ENCODE measurements at places on chromosomes 2 and 18.

DNA sequence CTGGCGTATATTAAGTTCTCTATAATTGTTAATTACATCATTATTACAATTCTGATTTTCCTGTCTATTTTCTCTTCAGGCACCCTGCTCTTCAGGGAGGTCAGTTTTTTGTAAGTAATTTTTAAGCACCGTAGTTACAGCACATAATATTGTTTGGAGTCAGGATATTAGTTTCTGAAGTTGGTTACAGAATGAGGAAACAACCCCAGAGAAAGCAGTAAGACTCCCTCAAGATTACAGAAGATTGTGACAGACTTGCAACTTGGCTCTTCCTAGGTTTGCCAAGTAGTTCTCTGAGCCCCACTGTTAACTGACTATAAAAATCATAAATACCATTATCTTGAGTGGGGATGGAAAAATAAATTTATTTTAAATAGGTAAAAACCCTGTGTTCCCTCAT is 921 bp downstream of the RPE start:
- no peak for DNase-seq

DNA sequence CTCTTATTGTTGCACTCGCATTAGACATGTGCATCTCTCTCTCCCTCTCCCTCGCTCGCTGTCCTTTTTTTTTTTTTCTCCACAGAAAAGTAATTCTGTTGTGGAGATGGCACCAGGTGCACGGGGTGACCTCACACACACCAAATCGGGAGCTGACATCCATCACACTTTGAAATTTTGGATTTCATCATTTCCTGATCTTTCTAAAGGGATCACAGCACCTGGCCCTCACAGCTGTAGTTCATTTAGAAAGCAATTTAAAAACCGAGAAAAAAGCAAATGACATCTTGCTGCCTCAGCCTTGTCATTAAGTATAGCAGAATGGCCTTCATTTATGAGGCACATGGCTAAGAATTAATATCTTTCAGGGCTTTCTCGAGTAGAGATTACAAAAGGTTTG is 717.2 kb downstream of the RNF144A start:
- DNase-seq: no peak

DNA sequence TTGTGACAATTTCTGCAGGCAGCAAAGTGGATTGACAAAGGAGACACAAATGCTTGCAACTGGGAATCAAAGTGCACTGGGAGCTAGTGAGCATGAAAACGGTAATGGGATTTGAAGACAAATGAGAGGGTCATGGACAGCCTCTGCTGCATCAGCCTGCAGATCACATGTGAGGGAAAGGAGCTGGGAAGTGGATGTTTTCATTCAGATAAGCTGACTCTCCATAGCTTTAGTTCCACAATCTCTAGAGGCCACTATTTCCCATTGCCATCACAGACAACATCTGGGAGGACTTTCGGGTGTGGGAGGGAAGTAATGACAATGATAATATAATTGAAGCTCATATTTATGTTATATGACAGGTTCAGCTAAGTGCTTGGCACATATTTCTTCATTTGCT is 28.4 kb downstream of the ADCYAP1 start:
- no peak for DNase-seq

- DNase-seq: no peak
These were observed 7.2 kb downstream of the SNED1 start for GRCh38 chr2:241005569-241005968.

GRCh38 chr18:37671119-37671518 is 105.5 kb upstream of the CELF4 start:
- no peak for DNase-seq

GRCh38 chr2:105789745-105790460 is 45.2 kb downstream of the NCK2 start:
- no peak for DNase-seq

DNA sequence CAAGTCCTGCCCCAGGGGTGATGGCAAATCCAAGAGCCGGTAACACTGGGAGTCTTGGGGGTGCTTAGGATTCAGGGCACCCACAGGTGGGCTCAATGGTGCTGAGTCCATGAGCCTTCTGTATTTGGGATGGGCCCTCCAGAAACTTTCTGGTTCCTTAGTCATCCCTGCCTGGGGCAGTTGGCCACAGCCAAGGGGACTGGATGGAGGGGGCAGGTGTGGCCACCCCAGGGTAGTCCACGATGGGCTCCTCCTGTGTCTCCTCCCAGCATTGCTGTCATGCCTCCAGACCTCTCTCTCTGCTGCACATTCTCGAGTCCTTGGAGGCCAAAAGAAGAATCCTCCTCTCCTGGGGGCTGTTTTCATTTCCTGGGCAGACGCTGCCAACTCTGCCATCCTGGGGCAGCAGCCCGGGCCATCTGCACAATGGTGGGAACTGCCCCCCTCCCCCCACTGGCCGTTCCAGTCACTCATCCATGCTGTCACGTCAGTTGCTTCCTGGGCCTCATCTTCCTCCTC is 158.0 kb upstream of the TWIST2 start:
- no peak for DNase-seq

DNA sequence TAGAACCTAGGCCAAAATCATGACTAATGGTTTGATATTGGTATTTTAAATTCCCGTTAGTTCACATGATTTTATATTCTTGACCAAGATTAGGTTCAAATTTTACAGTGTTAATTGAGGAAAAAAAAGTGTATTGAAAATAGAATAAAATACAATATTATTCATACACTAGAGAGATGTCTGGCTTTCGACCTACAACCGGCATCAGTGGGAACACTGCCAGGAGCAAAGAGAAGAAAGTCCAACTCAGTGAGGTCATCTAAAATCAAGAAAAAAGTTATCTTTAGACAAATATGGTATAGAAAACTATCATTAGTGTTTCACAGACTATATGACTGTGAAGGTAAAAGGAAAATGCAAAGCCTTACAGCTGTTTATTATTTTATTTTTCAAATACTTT is 81.5 kb downstream of the PIGN start:
- DNase-seq: no peak

GRCh38 chr2:72716601-72717000 is 109.2 kb downstream of the EXOC6B start:
- no peak for DNase-seq

DNA sequence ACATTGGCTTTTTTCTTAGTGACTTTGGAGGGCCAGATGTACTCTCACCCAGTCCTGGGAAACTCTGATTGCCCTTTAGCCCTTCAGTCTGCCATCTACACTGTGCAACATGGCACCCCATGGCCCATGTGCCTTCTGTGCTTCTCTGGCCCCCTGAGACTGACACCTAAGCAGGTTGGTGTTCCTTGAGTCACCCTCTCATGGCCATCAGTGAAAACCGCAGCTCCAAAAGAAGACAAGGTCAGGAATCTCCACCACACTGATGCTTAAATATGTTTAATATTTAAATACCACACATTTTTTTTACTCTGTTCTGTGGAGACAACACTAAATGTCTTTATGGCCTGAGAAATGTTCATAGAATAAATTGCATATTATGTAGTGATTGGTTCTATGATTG is 23.9 kb downstream of the DCC start:
- no peak for DNase-seq

- no peak for DNase-seq
These were observed 69.5 kb downstream of the EVA1A start for GRCh38 chr2:75491129-75491753.

DNA sequence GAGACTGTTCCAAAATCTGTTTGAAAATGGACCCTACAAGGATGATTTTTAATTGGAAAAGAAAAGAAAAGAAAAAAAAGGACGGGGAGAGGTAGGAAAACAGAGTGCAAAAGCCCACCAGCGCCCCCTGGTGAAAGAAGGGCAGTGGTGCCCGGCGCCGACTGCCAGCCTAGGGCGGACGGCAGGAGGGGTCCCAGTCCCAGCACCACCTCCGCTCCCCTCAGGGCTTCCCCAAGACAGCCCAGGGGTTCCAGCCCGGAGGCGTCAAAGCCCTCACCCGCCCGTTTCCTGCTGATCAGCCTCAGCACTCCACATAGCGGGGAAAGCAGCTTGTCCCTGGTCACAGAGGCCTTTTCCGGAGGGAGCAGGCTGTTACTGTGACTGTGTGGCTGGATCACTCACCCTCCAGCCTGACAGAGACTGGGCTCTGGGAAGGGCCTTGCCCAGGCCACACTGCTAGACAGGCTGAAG is 213.9 kb downstream of the TFCP2L1 start:
- DNase-seq: no peak

GRCh38 chr2:161307676-161308075 is 549 bp upstream of the PSMD14 start:
- no peak for DNase-seq

DNA sequence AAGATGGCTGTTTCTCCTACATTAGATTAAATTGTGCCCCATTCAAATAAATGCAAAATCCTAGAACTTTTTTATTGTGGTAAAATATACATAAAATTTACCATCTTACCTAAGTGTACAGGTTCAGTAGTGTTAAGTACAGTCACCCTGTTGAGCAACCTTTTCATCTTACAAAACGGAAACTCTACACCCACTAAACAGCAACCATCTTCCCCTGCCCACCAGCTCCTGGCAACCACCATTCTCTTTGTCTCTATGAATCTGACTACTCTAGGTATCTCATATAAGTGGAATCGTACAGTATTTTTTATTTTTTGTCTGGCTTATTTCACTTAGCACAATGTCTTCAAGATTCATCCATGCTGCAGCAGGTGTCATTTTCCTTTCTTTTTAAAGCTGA is 53.0 kb downstream of the ASXL2 start:
- no peak for DNase-seq

GRCh38 chr18:59142274-59142673 is 2.6 kb downstream of the SEC11C start:
- DNase-seq: no peak

Data from activated CD4-positive, CD25-positive, alpha-beta regulatory T cell (primary cell).